ENCODE measurements at places on chromosomes 1 and 21. TPM values are rescaled to one million over a fixed set of nuclear protein-coding genes. Genes with fewer than 3 reads are reported as not detected.

DNA sequence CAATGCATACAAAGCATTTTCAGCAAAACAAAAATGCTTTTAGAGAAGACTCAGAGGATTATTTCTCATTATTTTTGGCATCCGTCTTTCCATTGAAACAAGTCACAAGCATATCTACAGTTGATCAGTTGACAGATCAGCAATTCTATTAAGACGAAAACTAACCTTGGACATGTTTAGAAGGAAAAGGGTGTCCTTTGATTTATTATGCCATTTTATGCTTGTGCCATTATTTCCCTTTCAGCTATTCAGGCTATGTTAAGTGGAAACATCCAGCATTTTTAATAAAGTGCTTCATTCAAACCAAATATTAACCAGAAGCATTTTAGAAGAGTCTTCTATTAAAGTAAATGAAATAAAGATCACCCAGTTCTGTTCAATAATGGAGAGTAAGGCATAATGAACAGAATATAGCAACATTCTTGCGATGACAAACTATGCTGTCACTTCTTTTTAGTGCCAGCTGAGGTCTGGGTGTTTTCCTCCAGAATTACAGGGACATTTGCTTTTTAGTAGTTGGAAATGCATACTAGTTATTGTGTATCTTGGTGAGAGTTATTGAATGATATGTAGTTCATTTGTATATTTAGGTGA, 481.4 kb downstream of the PLA2G4A start:
- DNase-seq, result no peak

- DNase-seq, result peak; percentile 83
Observed at GRCh38 chr21:45818904-45819285, 162.7 kb upstream of the COL6A1 start.

FOXD3 gene
- 0.13 TPM for total RNA-seq

ARTN gene
- not detected for total RNA-seq

WNT4 gene
- not detected for total RNA-seq

DNA sequence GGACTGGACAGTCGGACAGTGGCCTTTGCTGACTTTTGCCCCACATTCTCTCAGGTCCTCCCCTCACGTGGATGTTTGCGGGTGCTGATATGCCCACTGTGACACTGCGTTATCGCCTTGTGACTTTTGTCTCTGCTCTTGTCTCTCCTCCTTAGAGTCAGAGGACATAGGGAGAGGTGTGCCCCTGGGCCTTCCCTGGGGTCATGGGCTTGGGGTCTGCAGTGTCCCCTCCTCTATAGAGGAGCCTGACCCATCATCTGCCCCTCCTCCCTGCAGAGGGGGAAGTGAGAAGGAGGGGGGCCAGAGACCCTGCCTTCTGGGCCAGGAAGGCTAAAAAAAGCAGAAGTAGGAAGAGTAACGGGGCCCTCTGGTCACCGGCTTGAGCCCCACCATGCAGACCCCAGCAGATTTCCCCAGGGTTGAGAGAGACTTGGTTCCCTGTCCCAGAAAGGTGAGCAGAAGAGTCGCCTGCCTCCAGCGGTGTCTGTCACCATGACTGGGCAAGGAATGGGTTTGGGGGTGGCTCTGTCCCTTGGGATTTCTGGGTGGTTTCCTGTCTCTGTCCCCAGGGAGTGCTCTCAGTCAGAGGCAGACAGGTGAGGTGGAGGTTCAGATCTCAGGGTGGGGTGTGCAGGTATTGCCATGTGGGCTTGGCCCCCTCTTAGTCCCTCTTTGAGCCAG, 13.3 kb downstream of the RPS6KA1 start:
- no peak for DNase-seq
